ENCODE measurements at places on chromosomes 16 and 17.

DNA sequence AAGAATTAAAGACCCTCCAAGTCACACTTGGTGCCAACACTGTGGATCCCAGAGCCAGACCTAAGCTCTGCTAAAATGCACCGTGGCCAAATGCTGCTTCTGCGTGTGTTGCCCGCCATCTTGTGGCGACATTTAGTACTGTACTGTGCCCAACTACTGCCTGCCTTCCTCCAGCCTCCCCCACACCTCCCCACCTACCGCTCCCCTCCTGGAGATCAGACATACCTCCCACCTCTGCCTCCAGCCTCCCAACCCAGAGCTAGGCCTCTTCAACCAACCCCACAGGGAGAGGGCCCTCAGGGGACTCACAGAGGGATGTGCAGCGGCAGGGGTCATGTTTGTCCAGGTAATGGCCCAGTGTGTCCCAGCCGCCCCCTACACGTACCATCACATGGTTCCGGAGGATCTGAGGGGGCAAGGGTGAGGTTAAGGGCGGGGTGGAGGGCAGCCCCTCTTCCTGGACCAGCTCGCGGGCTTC is 5.5 kb downstream of the GAS2L2 start:
- peak; percentile 82 for DNase-seq

DNA sequence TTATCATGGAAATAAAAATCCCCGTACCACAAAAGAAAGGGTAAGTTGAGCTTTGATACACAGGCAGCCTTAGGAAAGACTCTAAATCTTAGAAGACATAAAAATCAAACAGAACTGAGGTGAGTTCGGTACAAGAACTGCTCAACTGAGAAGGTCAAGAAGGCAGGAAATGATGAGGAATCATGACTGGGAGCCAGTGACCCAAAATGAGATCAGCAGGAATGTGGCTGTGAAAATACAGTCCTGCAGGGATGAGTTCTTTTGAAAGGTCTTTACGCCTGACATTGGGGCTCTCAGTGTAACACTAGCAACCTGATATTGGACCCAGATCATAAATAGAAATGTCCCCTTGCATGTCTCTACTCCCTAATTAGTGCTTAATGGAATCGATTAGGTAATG is 56.3 kb upstream of the CDH11 start:
- no peak for DNase-seq

GRCh38 chr17:48577330-48577945 is 712 bp downstream of the HOXB4 start:
- no peak for DNase-seq

DNA sequence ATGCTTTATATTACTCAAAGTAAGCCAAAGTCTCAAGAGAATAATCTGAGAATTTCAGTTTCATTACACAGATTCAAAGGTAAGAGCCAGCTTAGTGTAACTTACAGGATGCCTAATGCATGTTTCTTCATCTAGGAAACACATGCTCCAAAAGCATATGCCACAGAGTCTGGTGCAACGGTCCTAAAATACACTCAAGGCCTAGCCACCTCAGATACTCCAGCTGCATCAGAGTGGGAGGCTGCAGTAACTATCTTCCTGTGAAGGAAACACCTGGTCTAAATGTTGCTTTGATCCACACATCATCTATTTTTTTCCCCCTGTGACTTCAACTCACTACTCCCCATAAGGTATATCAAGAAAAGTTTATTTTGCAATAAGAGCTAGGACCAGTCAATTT is 51.6 kb upstream of the CORO6 start:
- no peak for DNase-seq

- peak; percentile 83 for DNase-seq
Observed at GRCh38 chr17:9576521-9577372, at the start of gene CFAP52. Gene CFAP52, plus strand, starts transcription at chr17:9576642. Its CDS starts 54 bp downstream, at chr17:9576696.

DNA sequence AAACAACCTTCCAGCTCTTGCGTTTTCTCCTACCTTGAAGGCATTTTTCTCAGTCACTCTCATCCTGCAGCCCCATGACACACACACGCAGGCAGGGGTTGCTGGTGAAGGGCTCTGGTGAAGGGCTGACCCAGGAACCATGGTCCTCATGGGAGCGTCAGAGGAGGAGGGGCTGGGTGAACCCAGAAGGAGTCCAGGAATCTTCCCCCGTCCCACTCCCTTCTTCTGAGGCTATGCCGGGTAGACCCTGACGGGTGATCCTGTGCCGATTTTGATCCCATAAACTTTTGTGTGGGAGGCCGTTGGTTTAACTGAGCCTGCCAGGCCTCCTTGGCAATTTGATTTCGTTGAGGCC is 278.4 kb upstream of the FOXF1 start:
- no peak for DNase-seq

DNA sequence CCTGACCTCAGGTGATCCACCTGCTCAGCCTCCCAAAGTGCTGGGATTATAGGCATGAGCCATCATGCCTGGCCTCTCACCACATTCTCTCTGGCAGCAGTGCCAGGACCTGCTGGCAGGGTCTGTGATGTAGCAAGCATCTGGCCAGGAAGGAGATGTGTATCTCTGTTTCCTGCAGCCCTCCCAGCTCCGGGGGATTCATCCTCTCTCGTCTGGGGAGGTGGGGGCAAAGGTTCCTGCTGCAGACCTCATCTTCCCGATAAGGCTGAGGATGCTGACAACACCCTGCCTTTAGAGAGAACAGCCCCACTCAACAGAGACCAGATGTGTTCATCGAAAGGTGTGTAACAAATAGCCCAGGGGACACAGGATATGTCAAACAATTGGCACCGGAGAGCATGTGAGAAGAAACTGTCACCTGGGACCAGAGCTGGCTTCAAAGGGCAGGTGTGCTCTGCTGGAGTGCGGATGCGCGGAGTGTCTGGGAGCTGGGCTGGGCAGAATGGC is 54.8 kb upstream of the SEC14L1 start:
- DNase-seq: no peak

DNA sequence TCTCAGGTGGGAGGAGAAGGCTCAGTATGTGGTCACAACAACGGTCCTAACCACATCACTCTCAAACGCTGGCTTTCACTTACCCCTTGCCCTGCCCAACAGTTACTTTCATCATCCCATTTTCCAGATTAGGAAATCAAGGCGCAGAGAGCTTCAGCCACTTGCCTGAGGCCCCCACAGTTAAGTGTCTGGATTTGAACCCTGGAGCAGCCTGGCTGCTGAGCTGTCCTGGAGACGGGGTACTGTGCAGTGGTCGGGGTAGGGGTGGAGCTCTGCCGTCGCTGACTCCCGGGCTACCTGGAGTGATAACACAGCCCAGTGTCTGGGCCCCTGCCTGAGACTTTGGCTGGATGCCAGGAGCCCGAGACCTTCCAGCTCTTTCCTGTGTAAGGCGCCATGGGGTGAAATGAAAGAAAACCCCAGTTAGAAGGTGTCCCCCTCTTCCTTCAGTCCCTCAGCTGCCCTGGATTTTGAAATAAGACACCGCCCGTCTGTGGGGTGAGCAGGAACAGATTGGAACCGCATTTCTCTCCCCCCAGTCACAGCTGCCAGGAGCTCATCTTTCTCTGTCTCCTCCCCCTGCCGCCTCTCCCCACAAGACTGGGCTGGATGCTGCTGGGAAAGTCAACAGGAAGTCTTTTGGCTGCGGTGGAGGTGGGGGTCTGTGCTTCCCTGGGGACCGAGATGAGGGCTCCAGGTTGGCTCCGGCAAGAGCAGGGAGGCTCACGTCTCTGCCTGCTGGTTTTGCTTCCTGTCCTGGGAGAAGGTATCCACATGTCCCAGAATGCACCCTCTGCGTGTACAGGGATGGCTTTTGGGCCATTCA is 280.2 kb downstream of the SEC14L1 start:
- DNase-seq: peak; percentile 60

DNA sequence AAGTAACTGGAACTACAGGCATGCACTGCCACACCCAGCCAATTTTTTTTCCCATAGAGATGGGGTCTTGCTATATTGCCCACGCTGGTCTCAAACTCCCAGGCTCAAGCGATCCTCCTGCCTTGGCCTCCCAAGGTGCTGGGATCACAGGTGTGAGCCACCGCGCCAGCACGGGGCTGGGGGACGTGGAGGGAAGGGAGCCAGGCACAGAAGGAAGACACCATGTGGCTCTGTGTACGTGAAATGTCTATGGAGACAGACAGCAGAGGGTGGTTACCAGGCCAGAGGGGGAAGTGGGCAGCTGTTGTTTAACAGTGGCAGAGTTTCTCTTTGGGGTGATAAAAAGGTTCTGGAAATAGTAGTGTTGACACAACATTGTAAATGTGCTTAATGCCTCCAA is 4.6 kb upstream of the PIEZO1 start:
- peak; percentile 33 for DNase-seq

GRCh38 chr16:80113873-80114574 is 426.8 kb upstream of the DYNLRB2 start:
- no peak for DNase-seq

GRCh38 chr16:47904691-47905090 is 251.1 kb downstream of the ABCC12 start:
- no peak for DNase-seq

- no peak for DNase-seq
Observed at GRCh38 chr16:8853611-8854010, 15.2 kb downstream of the CARHSP1 start.
